ENCODE measurements at places on chromosomes 3 and 15.

GRCh38 chr15:69820819-69821218 lies 276.9 kb downstream of the TLE3 start:
- H3K27me3 ChIP-seq = peaks cover 62% of the 10 kb centered on the region
- peaks cover 11% of the 10 kb centered on the region for H3K4me1 ChIP-seq
- H3K4me3 ChIP-seq = no peak overlapping the region
- DNase-seq = peak; percentile 15
- peak overlapping the region; percentile 69 for H3K27ac ChIP-seq
- no peaks in the 10 kb centered on the region for H3K36me3 ChIP-seq

DNA sequence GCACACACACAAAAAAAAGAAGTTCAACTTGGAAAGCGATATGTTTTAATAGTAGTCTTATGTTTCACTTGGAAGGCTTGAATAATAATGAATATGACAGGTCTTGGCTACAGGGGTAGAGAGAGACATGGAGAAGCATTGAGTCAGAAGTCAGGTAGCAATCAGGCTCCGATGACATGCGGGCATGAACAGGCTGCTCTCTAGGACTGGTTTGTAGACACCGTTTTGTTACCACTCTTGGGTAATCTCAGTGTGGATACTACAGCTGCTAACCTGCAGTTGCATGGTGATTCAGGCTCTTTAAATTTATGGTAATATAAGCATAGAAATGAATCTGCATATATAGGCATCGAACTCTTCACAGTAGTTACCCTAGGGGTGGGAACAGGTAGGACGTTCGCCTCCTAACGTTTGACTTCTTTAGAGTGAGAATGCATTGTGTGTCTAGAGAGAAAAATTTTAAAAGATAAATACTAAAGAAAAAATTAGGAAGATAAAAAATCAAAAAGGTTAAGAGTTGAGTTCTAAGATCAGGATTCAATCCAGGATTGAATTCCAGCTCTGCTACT lies 241.6 kb upstream of the KBTBD8 start:
- H3K27ac ChIP-seq = no peak overlapping the region
- H3K4me3 ChIP-seq = no peak overlapping the region
- H3K27me3 ChIP-seq = no peaks in the 10 kb centered on the region
- no peaks in the 10 kb centered on the region for H3K36me3 ChIP-seq

GRCh38 chr15:73265536-73266153 lies 103.1 kb downstream of the HCN4 start:
- peaks cover 2% of the 10 kb centered on the region for H3K4me1 ChIP-seq
- peak overlapping the region; percentile 2 for H3K27ac ChIP-seq
- H3K27me3 ChIP-seq = no peaks in the 10 kb centered on the region
- DNase-seq = peak; percentile 44
- peaks cover 20% of the 10 kb centered on the region for H3K36me3 ChIP-seq

GRCh38 chr15:76988867-76989780 lies 5.8 kb upstream of the PSTPIP1 start:
- peaks cover 20% of the 10 kb centered on the region for H3K27me3 ChIP-seq
- H3K4me3 ChIP-seq = no peak overlapping the region
- H3K4me1 ChIP-seq = peaks cover 9% of the 10 kb centered on the region
- H3K27ac ChIP-seq = peak overlapping the region; percentile 15
- no peak for DNase-seq
- H3K36me3 ChIP-seq = no peaks in the 10 kb centered on the region

GRCh38 chr15:74420193-74420905 lies 13.4 kb downstream of the SEMA7A start:
- H3K4me1 ChIP-seq = peaks cover 10% of the 10 kb centered on the region
- no peak for DNase-seq

GRCh38 chr15:42848846-42849245 lies 71.7 kb downstream of the TTBK2 start:
- peaks cover 5% of the 10 kb centered on the region for H3K36me3 ChIP-seq
- H3K4me3 ChIP-seq = no peak overlapping the region
- no peak overlapping the region for H3K27ac ChIP-seq
- DNase-seq = no peak

DNA sequence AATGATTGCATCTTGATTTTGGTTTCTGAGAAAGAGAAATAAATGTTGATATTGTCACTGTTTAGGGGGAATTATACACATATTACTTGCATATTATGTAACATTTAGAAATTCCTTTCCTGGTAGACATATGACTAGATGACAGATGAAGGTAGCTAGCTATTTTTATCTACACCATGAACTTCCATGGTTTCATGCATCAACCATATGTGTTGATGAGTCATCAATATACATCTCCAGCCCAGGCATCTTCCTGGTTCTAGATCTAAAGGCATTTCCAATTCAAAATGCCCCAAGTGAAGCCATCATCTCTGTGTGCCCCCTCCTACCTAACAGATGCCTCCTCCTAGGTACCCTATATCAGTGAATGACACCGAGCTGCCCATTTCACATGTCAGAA lies 9.5 kb upstream of the ADAMTSL3 start:
- no peak overlapping the region for H3K27ac ChIP-seq
- no peak overlapping the region for H3K4me3 ChIP-seq
- H3K36me3 ChIP-seq = no peaks in the 10 kb centered on the region
- H3K27me3 ChIP-seq = peaks cover 27% of the 10 kb centered on the region
- no peak for DNase-seq

DNA sequence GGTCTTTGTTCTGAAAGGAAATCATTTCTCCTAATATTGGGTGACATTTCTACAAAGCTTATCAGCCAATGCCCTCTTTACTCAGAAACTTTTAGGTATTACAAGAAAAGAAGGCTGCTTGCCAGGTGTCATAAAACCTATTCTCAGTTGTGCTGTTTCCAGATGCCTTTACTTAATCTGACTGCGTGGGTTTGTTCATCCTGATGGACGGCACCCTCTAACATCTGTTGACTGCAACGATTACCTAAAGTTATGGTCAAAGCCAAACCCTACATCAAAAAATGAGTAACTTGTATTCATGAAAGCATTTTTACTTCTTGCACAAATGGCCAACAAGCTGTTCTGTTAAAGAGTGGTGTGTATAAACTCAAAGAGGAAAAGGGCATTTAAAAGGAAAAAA lies 207.7 kb upstream of the PDZRN3 start:
- H3K4me3 ChIP-seq = no peak overlapping the region
- H3K27me3 ChIP-seq = peaks cover 10% of the 10 kb centered on the region
- H3K27ac ChIP-seq = no peak overlapping the region
- no peak for DNase-seq

DNA sequence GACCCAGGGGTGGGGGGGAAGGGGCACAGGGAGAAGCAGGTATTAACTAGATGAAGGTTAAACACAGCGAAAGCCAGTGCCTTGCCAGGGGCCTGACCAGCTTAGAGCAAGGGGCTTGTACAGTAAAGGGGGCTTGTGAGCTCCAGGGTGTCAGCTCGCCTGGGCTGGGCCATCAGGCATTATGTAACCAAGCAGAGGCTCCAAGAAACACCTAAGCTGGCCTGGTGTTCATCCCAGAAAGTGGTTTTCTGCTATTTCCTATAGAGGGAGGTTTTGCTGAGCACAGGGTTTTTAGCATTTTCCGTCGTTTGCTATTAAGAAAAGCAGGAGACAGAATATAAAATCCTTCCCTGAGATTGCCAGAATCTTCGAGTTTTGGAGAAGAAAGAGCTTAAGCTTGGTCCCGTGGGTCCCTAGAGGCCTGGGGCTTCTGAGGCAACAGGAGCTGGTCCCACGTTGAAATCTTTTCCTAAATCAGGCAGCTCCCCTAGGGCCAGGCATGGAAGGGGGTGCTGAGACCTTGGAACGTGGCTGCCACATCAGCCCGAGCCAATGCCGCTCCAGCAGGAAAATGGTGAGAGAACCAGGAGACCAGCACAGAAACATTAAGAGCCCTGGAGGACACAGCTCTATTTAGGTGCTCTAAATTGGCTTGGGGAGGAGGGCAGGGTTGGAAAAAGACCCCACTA lies 71.4 kb downstream of the ISG20 start:
- no peaks in the 10 kb centered on the region for H3K36me3 ChIP-seq
- peaks cover 63% of the 10 kb centered on the region for H3K27me3 ChIP-seq
- peaks cover 1% of the 10 kb centered on the region for H3K4me1 ChIP-seq
- H3K4me3 ChIP-seq = no peak overlapping the region

GRCh38 chr3:16177962-16178627 lies 3.6 kb downstream of the GALNT15 start:
- no peak overlapping the region for H3K4me3 ChIP-seq
- DNase-seq = peak; percentile 75
- no peak overlapping the region for H3K27ac ChIP-seq
- no peaks in the 10 kb centered on the region for H3K4me1 ChIP-seq
- no peaks in the 10 kb centered on the region for H3K36me3 ChIP-seq
- peaks cover 47% of the 10 kb centered on the region for H3K27me3 ChIP-seq

DNA sequence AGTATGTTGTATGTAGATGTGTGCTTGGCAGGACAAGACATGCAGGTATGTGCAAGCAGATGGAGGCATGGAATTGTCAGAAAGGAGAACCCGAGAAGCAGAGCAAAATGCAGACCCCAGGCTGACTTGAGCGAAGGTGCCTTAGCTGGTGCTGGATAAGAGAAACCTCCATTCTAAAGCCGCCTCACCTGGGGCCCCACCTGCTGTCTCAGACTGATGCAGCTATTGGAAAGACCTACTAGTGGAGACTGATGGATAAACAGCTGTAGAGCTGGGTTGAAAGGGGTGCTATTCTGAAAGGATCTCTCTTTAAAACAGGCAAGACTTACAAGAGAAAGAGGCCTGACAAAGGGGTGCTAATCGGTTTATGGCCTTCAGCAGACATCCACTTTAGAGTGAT lies 86.2 kb downstream of the EPHB1 start:
- peaks cover 4% of the 10 kb centered on the region for H3K4me1 ChIP-seq
- H3K36me3 ChIP-seq = no peaks in the 10 kb centered on the region
- no peak for DNase-seq
- H3K27me3 ChIP-seq = peaks cover 4% of the 10 kb centered on the region

GRCh38 chr3:50478051-50478450 lies 25.4 kb downstream of the CACNA2D2 start:
- peaks cover 2% of the 10 kb centered on the region for H3K36me3 ChIP-seq
- peaks cover 5% of the 10 kb centered on the region for H3K27me3 ChIP-seq
- no peak overlapping the region for H3K27ac ChIP-seq
- H3K4me1 ChIP-seq = no peaks in the 10 kb centered on the region

DNA sequence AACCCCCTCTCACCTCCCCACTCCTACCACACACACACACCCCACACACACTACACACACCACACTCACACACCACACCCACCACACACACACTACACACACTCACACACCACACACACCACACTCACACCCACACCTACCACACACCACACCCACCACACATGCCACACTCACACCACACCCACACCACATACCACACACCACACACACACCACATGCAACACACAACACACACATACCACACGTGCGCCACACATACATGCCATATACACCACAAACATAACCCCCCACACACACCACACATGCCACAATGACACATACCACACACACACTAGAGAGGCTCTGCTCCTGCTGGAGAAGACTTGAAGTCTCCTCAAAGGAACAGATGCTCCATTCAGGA lies 5.9 kb upstream of the ITPKA start:
- H3K27me3 ChIP-seq = peaks cover 24% of the 10 kb centered on the region
- H3K36me3 ChIP-seq = peaks cover 10% of the 10 kb centered on the region
- no peak overlapping the region for H3K27ac ChIP-seq
- DNase-seq = no peak
- no peak overlapping the region for H3K4me3 ChIP-seq

DNA sequence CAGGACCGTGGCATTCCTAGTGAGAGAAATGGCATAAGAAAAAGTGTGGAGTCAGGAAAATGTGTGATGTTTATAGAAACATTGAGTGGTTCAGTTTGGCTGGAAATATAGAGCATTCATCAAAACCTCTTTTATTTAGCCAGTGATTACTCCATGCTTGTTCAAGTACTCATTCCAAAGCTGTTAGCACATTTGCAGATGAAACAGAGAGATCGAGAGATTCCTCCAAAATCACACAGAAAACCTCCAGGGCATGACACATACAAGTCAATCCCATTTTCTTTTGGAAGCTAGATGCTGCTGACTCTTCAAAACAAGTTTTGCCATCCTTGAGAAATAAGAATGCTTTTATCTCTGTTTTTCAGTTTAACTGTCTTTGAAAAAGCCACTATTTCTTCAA lies 11.5 kb upstream of the MB21D2 start:
- H3K36me3 ChIP-seq = no peaks in the 10 kb centered on the region
- H3K27me3 ChIP-seq = no peaks in the 10 kb centered on the region
- H3K4me1 ChIP-seq = peaks cover 37% of the 10 kb centered on the region
- H3K27ac ChIP-seq = peak overlapping the region; percentile 70

DNA sequence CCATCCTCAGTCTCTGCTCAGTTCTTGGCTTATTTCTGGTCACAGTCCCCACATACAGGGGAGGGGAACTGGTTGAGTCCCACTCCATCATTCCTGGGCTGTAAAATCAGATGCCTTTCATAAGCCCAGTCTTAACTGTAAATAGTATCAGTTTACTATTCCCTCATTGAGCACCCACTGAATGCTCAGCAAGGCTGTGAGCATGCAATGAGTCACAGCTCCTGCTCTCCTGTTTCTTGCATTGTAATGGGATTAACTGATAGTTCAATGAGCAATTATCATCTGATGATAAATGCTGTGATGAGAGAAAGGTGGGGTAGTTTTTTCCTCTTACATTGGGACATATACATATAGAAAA lies 113.6 kb upstream of the TPM1 start:
- H3K27ac ChIP-seq = no peak overlapping the region
- H3K4me1 ChIP-seq = no peaks in the 10 kb centered on the region
- H3K27me3 ChIP-seq = peaks cover 3% of the 10 kb centered on the region
- DNase-seq = no peak

- H3K27me3 ChIP-seq = no peaks in the 10 kb centered on the region
- peak overlapping the region; percentile 37 for H3K27ac ChIP-seq
- no peak for DNase-seq
- peaks cover 33% of the 10 kb centered on the region for H3K4me1 ChIP-seq
- H3K36me3 ChIP-seq = peaks cover 6% of the 10 kb centered on the region
- no peak overlapping the region for H3K4me3 ChIP-seq
Measured at GRCh38 chr3:15306979-15307359, 25.4 kb downstream of the SH3BP5 start.

- H3K27ac ChIP-seq = no peak overlapping the region
- peaks cover 6% of the 10 kb centered on the region for H3K4me1 ChIP-seq
- no peak overlapping the region for H3K4me3 ChIP-seq
- DNase-seq = no peak
- no peaks in the 10 kb centered on the region for H3K27me3 ChIP-seq
Measured at GRCh38 chr3:87336761-87337160, 60.4 kb upstream of the POU1F1 start.

GRCh38 chr15:85430406-85431204 lies 50.2 kb downstream of the AKAP13 start:
- peaks cover 15% of the 10 kb centered on the region for H3K4me1 ChIP-seq
- peak overlapping the region; percentile 10 for H3K27ac ChIP-seq
- peaks cover 7% of the 10 kb centered on the region for H3K36me3 ChIP-seq

GRCh38 chr3:13715167-13715954 lies 164.5 kb downstream of the WNT7A start:
- H3K36me3 ChIP-seq = no peaks in the 10 kb centered on the region
- H3K27me3 ChIP-seq = peaks cover 17% of the 10 kb centered on the region

- peaks cover 4% of the 10 kb centered on the region for H3K36me3 ChIP-seq
- no peak overlapping the region for H3K27ac ChIP-seq
- peaks cover 23% of the 10 kb centered on the region for H3K4me1 ChIP-seq
- H3K4me3 ChIP-seq = no peak overlapping the region
Measured at GRCh38 chr3:105807146-105807545, 61.7 kb downstream of the CBLB start.

- H3K4me1 ChIP-seq = peaks cover 3% of the 10 kb centered on the region
- no peak overlapping the region for H3K4me3 ChIP-seq
- no peaks in the 10 kb centered on the region for H3K36me3 ChIP-seq
- DNase-seq = no peak
- H3K27me3 ChIP-seq = peaks cover 72% of the 10 kb centered on the region
- H3K27ac ChIP-seq = no peak overlapping the region
Measured at GRCh38 chr3:14814411-14814871, 4.3 kb upstream of the FGD5 start.
